Stimulated activated CD8-positive, alpha-beta memory T cell treated with anti-CD3 and anti-CD28 coated beads, Interleukin-15, amount 100 ng/mL, for 24 hours (primary cell): ENCODE measurements at places on chromosomes 1 and 21.

DNA sequence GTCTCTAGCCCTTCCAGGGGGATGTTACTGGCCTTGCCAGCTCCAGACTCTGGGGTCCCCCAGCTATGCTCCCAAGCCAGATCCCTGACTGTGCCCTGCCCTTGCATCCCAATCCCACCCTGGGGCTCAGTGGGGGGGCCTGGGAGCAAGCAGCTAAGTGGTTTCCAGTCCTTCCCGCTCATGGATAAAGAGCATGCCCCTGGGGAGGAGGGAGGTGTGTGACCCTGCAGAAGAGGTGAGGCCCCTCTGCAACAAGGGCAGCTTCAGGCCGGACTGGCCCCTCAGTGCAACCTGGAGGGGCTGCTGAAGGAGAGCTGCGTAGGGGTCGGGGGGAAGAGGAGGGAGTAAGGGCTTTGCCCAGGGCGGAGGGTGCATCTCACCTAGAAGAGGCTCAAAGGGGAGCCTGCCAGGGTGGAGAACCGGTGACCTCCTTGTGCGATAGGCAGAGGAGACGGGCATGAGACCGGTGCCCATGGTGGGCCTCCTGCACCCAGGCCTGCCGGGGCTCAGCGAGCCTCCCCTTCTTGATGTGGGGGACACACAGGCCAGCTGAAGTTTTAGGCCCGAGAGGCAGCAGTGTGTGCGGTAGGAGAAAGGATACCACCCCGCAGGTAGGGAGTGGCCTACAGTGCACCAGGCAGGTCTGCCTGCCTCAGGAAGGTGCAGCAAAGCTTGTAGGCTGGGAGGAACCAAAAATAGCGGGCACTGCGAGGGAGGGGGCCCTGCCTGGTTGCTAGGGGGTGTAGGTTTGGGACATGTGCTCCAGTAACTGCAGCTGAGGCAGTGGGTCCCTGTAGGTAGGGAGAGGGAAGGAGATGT lies 3.1 kb downstream of the OBSCN start:
- no peak for DNase-seq

GRCh38 chr1:18045203-18045602 lies 62.4 kb upstream of the IGSF21 start:
- DNase-seq, result no peak

- DNase-seq, result no peak
Observed at GRCh38 chr1:31203215-31203614, 36.5 kb downstream of the NKAIN1 start.

- no peak for DNase-seq
Observed at GRCh38 chr1:174230399-174230798, 71.1 kb downstream of the RABGAP1L start.

GRCh38 chr1:195462646-195463045 lies 1145.6 kb downstream of the KCNT2 start:
- no peak for DNase-seq

DNA sequence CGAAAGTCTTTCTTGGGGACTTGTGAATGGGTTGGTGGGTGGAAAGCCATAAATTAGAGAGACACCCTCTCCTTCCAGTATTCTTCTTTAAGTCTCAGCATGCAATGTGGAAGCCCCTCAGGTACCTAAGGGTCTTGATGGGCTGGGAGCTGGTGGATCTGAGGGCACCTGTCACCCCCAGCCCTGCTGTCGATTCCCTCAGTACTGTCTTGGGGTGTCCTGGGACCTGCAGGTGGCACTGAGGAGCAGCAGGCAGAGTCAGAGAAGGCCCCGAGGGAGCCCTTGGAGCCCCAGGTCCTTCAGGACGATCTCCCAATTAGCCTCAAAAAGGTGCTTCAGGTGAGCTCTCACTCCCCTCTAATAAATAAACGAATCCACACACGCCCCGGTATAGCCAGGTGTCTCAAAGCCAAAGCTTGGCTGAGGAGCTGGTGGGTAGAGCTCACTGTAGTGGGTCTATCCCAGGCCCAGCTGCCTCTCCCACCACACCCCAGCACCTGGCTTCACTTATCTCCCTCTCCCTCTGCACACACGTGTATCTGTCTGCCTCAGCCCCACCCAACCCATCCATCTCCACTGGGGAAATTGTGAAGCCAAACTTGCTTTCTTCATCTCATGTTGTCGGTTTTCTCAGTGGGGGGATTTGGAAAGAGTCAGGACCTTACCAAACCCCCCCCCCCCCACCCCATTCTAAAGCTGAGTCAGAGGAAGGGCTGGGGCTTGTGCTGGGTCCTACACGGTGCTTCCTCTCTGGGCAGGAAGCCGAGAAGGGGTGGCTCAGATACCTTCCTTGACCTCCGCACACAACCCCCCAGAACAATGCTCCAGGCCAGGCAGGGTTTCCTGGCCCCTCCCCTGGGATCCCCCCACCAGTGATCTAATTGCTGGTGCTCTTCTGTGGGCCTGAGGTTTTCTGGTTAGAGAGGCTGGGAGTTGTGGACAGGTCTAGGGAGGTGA lies 1.6 kb downstream of the ADAM15 start:
- DNase-seq, result no peak

- DNase-seq, result no peak
Observed at GRCh38 chr1:14848625-14849024, 250.1 kb downstream of the KAZN start.

DNA sequence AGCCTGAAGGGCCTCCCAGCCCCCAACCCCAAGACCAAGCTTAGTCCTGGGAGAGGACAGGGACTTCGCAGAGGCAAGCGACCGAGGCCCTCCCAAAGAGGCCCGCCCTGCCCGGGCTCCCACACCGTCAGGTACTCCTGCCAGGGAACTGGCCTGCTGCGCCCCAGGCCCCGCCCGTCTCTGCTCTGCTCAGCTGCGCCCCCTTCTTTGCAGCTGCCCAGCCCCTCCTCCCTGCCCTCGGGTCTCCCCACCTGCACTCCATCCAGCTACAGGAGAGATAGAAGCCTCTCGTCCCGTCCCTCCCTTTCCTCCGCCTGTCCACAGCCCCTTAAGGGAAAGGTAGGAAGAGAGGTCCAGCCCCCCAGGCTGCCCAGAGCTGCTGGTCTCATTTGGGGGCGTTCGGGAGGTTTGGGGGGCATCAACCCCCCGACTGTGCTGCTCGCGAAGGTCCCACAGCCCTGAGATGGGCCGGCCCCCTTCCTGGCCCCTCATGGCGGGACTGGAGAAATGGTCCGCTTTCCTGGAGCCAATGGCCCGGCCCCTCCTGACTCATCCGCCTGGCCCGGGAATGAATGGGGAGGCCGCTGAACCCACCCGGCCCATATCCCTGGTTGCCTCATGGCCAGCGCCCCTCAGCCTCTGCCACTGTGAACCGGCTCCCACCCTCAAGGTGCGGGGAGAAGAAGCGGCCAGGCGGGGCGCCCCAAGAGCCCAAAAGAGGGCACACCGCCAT lies 21.9 kb upstream of the ARF1 start:
- DNase-seq, result no peak

- DNase-seq, result no peak
Observed at GRCh38 chr1:55043011-55043410, 3.7 kb downstream of the PCSK9 start.

- no peak for DNase-seq
Observed at GRCh38 chr21:41868062-41868710, 11.0 kb downstream of the PRDM15 start.

GRCh38 chr1:168608796-168609715 lies 32.7 kb downstream of the XCL1 start:
- DNase-seq, result no peak

GRCh38 chr1:184186167-184186566 lies 134.6 kb downstream of the TSEN15 start:
- no peak for DNase-seq

GRCh38 chr1:41483001-41483850 lies 1.3 kb downstream of the EDN2 start:
- DNase-seq, result no peak

GRCh38 chr1:232196042-232196441 lies 433.9 kb downstream of the SIPA1L2 start:
- no peak for DNase-seq

DNA sequence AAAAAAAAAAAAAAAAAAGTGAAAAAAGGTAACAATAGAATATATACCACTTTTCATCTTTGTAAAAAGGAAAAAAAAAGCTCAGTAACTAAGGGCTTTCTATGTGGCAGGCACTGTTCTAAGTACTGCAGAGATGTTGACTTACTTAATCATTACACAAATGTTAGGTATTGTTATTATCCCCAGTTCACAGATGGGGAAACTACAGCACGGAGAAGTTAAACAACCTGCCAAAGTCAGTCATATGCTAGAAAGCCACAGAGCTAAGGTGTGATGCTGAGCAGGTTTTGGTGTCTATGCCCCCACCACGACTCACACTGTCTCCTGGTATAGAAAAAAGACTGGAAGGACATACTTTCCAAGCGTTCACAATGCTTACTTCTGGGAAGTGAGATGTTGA lies 6.6 kb upstream of the PNRC2 start:
- DNase-seq, result no peak

DNA sequence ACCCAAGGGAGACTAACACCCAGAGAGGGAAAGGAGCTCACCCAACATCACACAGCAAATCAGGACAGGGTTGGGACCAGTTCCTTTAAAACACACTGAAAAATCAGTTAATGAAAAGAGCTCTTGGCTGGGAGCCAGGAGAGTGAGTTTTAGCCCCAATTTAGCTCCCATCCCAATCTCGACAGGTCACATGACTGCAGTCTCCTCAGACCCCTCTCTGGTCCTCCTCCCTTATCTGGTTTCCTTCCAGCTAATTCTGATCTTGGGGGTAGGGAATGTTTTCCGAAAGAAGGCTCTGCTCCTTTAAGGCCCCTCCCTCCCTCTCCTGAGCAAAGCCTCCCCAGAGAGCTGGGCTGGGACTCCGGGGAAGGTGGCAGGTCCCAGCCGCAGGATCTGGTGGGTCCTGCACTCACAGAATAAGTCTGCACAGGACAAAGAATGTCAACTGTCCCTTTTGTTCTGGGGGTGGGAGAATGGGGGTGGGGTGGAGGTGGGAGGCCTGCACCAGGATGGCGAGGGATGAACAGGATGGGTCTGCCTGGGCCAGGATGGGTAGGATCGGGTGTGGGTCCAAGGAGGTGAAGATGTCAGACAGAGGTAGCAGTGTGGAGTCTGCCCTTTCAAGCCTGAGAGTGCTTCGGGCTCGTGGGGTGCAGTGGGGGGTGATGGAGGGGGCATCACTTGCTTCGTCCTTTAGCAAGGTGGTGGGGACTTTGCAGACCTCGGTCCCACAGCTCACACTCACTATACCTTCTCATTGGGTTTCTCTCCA lies 57.3 kb upstream of the SSBP3 start:
- DNase-seq, result no peak

GRCh38 chr1:219432191-219432606 lies 180.7 kb downstream of the ZC3H11B start:
- DNase-seq, result no peak

GRCh38 chr1:75908717-75909152 lies 23.5 kb downstream of the ASB17 start:
- no peak for DNase-seq

GRCh38 chr21:46559291-46559983 lies 45.4 kb downstream of the S100B start:
- DNase-seq, result peak; percentile 40

- no peak for DNase-seq
Observed at GRCh38 chr1:158179301-158180041, 1.2 kb upstream of the CD1D start.

- no peak for DNase-seq
Observed at GRCh38 chr1:52904927-52905698, 16.4 kb downstream of the ECHDC2 start.

GRCh38 chr1:175354080-175354479 lies 161.5 kb upstream of the KIAA0040 start:
- DNase-seq, result no peak

DNA sequence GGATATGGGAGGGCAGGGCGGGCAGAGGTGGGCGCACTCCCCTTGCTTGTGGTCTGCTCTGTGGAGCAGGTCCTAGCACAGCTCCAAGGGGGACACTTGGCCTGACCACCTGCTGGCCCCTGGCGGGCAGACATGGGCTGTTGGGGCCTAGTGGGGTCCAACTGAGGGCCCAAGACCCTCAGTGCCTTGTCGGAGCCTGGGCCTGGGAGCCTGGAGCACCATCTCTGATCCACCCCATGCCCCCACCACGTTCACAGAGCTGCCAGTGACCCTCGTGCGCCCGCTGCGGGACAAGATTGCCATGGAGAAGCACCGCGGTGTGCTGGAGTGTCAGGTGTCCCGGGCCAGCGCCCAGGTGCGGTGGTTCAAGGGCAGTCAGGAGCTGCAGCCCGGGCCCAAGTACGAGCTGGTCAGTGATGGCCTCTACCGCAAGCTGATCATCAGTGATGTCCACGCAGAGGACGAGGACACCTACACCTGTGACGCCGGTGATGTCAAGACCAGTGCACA lies 70.6 kb downstream of the OBSCN start:
- no peak for DNase-seq

DNA sequence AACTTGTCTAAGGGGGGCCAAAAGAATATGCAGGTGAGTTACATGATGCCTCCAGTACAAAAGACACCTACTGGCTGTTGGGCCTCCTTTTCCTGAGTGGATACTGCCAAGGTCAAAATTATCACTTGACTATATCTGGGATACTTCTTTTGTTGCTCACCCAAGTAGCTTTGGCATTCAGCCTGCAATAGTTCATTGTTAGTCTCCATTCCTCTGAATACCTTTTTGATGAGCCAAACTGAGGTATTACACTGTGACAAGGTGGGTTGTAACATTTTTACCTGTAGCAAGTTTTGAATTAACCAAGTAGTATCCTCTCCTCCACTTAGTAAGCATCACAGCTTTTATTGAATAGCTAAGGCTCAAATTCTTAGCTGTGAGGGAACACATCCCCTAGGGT lies 408.0 kb downstream of the LRRIQ3 start:
- DNase-seq, result no peak

- DNase-seq, result no peak
Observed at GRCh38 chr21:37072274-37072987, 440 bp downstream of the PIGP start.

GRCh38 chr1:204672482-204673121 lies 12.9 kb downstream of the LRRN2 start:
- DNase-seq, result no peak

GRCh38 chr21:45560106-45561021 lies 18.1 kb upstream of the SLC19A1 start:
- no peak for DNase-seq

GRCh38 chr1:237672748-237673147 lies 218.0 kb downstream of the ZP4 start:
- DNase-seq, result no peak

DNA sequence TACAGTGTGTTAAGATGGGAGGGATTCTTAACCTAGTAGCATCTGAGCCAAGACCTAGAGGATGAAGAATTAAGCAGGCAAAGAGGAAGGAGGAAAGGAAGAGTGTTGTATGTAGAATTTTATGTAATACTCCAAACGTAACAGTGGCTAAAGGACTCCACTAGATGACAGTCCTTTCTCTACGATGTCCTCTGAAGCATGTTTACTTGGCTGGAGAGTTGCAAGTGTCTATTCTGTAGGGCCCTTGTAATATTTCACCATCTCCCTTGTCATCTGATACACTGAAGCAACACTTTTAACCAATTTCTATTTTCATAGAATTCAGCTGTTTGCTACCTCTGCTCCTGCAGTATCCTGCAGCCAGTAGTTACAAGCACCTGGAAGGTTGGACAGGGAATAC lies 2.2 kb upstream of the YBX1 start:
- no peak for DNase-seq
